Muscle of arm (tissue), 14 donors: ENCODE measurements at places on chromosomes 1 and 21. TPM values are rescaled to one million over a fixed set of nuclear protein-coding genes. Genes with fewer than 3 reads are reported as not detected.

Gene PAX7
- 30.0 TPM for polyA plus RNA-seq

Gene WNT3A
- polyA plus RNA-seq = 2.0 TPM

DNA sequence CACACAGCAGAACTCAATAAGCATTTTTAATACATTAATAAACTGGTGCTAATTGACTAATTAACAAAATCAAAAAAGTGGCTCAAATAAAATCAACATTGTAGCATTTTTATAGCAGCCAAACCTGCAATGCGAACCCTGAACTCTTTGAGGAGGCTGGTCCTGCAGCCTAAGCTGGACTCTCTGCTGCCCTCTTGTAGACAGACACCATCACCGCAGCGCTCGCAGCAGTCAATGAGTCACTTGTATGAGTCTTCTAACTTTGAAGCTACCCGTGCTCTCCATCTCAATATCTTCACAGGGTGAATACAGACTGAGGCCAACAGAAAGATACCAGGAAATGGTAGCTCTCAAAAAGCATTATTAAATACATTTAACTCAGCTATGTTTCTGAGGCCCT lies 9.7 kb upstream of the KRTAP7-1 start:
- DNase-seq = no peak

GRCh38 chr1:159188375-159188788 lies 16.3 kb upstream of the ACKR1 start:
- DNase-seq = peak; percentile 57

DNA sequence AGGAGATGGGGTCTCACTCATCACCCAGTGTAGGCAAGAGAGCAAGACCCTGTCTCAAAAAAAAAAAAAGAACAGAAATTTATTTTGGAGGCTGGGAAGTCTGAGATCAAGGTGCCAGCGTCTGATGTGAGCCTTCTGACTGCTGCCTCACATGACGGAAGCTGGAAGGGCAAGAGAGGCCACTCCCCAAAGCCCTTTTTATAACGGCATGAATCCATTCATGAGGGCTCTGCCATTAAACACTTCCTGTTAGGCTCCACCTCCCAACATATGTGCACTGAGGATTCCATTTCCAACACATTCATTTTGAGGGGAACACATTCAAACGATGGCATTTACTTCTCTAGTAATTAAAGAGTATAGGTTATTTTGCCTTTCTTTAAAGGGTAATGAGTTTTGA lies 50.9 kb upstream of the C1orf198 start:
- DNase-seq = no peak
